ENCODE measurements at places on chromosomes 1 and 21.

GRCh38 chr1:6011946-6012258 lies 19.7 kb upstream of the NPHP4 start:
- no peak for DNase-seq

GRCh38 chr1:181134543-181135436 lies 46.3 kb downstream of the IER5 start:
- no peak for DNase-seq

- no peak for DNase-seq
Measured at GRCh38 chr1:16926491-16927073, 4.9 kb downstream of the CROCC start.

- no peak for DNase-seq
Measured at GRCh38 chr1:13823126-13823880, 123.3 kb downstream of the PRDM2 start.

- no peak for DNase-seq
Measured at GRCh38 chr1:195202241-195202640, 1406.0 kb downstream of the KCNT2 start.

DNA sequence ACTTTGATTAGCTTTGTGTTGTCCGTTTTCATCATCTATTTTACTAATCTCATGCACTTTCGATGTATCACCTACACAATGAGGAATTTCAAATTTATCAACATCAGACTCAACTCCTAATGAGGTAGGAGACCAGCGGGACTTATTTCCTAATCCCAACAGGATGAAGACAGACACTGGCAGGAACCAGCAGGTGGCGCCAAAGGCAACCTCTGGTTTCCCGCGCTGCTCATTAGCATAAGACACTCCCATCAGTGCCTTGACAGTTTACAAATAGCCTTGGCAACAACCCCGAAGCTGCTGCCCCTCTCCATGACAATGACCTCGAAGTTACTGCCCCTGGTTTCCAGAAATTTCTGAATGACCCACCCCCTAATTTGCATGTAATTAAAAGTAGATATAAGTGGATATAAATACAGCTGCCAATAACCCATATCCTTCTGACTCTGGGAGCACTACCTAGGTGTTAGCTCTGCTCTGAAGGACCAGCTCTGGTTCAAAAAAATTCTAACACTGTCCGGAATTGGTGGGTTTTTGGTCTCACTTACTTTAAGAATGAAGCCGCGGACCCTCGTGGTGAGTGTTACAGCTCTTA lies 974.8 kb downstream of the ADGRL2 start:
- DNase-seq, result no peak

DNA sequence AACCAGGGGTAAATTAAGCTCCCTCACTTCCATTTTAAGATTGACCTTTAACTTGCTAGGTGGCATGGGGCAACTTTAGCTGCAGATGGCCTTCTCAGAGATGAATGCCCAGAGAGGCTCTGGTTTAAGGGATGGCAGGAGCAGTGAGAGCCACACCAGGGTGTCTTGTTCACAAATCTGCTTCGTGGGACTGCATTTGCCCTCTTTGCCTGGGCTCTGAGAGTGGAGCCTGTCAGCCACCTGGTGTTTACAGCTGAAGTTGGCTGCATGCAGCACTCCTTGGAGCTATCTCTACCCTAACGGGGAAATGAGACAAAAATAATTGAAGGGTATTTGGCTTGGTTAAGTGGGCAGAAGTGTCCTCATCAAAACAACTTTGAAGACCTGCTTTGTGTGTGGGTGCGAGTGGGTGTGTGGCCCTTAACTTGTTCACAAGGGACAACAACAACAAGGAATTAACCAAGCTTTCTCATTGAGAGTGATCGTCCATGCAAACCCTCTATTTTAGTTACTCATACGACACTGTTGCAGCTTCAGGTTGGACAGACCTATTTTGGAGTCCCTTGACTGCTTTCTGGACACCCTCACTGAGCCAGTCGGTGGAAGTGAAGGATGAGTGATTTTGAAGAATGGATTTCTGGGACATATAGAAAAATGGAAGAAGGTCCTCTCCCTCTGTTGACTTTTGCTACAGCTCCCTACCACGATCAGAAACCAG lies 29.8 kb downstream of the PGM1 start:
- DNase-seq, result no peak

DNA sequence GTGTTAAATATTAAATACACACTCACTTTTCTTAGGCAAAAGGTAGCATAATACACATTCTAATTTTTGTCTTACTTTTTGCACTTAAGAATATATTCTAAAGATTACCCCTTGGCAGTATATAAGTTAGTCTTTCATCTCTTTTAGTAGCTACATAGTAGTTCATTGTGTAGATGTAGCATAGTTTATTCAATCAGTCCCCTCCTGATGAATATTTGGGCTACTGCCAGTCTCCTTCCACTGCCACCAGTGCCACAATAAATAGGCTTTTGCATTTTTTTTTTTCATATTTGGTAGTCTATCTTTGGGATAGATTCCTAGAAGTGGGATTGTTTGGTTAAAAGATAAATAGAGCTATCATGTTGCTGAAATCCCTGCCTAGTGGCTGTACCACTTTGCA lies 388.8 kb upstream of the RUNX1 start:
- no peak for DNase-seq

GRCh38 chr1:55062801-55063576 lies 23.6 kb downstream of the PCSK9 start:
- no peak for DNase-seq

- no peak for DNase-seq
Measured at GRCh38 chr1:95364546-95364945, 130.5 kb downstream of the RWDD3 start.

GRCh38 chr1:27026621-27027574 lies 14.2 kb upstream of the TENT5B start:
- DNase-seq, result no peak

DNA sequence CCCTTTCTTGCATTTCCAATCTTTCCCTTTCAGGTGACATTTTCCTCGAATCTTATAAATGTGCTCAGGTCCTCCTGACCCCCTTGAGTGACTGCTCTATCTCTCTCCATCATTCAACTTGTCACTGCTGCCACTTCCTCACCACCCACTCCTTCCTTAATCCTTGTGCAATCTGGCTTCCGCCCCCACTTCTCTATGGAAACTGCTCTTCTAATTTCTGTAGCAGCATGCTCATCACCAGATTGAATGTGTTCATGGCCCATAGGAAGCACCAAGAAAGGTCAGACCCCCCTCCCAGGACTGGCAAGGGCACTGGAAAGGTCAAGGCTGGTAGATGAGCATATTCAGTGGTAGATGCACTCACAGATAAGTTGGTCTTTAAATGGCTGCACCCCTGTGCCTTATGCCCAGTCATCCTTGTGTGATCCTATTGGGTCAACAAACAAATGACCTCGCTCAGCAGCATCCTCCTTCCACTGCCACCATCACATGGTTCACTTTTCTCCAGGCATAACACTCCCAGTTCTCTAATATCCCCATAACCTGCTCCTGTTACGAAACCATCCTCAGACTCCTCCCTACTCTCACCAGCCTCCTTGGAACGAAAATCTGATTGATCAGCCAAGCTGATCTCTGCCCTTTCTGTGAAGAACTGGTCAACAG lies 288.5 kb upstream of the POU3F1 start:
- no peak for DNase-seq

DNA sequence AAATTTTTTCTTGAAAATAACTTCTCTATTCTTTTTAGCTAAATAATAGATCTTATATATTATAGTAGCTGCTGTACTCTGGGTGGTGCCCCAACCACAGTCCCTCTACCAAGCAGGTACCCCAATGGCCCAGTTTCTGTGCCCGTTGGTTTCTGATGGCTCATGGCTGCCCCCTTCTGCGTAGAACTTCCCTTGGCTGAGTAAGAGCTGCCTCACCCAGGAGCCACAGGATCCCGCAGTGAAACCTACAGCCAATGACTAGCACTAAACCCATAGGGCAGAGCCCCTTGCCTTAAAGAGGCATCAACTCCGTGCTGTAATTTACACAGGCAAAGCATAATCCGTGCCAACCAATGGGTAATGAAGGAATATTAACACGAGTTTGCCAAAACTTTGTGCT lies 247.5 kb downstream of the USH2A start:
- no peak for DNase-seq

DNA sequence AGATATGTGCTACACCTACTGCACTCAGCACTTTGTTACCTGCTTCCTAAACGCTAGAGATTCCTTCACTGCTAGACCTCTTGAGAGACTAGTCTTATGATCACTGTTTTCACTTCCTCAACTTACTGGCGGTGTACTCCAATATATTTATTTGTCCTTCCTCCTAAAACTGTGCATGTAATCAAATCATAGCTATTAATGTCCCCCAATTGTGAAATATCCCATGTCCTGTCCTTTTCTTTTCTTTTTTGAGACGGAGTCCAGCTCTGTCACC lies 3.4 kb downstream of the SOAT1 start:
- DNase-seq, result no peak

- DNase-seq, result no peak
Measured at GRCh38 chr1:220789532-220790147, 2.9 kb downstream of the MTARC1 start.

DNA sequence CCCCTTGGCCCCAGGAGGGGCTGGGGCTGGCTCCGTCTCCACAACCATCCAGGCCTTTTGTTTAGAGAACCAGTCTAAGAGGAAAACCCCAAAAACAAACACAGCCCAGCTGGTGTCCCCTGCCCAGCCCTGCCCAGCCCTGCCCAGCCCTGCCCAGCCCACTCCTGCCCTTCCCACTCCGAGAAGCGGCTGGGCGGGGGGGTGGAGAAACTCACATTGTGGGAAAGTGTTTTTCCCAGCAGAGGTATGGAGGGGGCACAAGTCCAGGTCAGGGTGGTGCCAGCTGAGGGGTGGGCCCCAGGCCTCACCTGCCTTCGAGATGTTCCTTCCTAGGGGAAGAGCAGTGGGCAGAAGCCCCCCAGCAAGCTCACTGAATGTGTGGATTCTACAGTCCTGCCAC lies 10.0 kb upstream of the FAM131C start:
- no peak for DNase-seq

DNA sequence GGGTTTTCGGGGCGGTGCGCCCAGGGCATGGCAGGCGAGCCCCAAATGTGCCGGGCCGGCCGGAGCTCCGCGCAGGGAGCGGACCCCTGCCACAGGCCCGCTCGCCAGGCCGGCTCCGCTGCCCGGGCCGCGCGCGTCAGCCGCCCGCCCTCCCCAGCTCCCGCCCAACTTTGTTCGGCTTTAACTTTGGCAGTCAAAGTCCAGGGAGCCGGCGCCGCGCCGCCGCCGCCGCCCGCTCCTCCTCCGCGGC lies 488 bp downstream of the SLC35D1 start:
- DNase-seq, result peak; percentile 17

DNA sequence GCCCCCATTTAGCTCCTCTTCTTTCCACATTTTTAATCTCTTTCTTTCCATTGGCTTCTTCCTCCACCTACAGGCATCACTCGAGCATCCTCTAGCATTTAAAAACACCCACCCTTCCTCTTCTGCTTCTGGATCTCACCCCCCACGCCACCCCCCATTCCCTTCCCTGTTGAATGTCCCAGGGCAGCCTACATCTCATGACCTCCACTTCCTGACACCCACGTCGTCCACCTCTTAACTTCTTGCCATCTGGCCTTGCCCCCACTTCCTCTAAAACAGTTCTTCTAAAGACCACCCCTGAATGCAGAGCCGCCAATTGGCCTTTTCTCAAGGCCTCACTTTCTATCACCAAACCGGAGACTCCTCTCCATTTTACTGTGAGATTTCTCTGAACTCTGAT lies 6.1 kb upstream of the ETNK2 start:
- no peak for DNase-seq

GRCh38 chr1:41741244-41741643 lies 177.5 kb downstream of the HIVEP3 start:
- no peak for DNase-seq

- no peak for DNase-seq
Measured at GRCh38 chr1:54977533-54978297, 2.7 kb upstream of the TMEM61 start.

DNA sequence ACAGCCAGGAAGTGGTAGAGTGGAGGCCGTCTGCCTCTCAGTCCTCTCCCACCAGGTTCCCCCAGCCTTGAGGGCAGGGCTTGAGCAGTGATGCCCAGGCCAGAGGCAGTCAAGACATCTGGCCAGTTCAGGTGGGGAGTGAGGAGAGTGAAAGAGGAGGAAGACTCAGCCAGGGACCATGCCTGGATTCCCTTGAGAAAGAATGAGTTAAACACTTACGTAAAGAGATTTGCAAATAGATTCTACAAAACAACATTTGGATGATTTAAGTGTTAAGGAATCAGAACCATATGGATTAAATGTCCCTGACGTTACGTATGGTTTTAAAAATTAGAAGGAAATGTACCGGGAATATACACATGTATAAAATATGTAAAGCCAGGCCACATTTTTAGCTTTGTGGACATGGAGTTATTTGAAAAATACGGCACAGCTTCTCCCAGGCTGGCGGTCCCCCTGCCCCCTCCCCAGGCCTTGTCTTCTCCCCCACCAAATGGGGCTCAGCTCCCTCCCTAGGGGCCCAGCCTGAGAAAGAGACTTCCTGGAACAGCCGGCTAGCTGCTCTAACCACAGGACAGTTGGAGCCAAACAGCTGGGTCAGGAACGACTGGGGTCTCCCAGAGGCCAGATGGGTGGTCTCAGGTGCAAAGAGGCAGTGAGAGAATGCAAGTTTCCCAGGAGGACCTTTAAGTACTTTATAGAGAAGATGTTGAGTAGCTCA lies 188.3 kb upstream of the EDN2 start:
- no peak for DNase-seq

- no peak for DNase-seq
Measured at GRCh38 chr1:23704834-23705495, 13.4 kb downstream of the RPL11 start.

GRCh38 chr1:115225993-115226685 lies 111.9 kb downstream of the NGF start:
- DNase-seq, result no peak

DNA sequence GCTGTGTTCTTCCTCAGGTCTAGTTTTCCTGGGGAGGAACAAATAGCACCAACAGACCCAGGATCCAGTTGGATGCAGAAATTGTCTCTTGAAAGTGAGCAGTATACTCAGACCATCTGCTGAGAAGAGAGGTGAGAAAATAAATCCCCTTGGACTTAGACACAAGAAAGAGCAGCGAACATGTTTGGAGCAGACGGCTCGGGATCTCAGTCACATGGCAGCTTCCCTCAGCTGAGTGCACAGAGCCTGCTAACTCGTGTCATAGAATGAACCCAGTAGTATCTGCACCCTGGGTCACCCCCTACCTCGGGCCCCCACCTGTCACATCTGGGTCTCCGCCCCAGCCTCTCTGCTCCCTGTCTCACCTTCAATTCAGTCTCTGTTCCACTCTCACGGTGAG lies 115.6 kb downstream of the CCDC185 start:
- DNase-seq, result no peak

- DNase-seq, result peak; percentile 32
Measured at GRCh38 chr1:11736746-11737639, 1.1 kb downstream of the AGTRAP start.

All from T-cell (primary cell).